ENCODE measurements at places on chromosomes 1 and 21.

DNA sequence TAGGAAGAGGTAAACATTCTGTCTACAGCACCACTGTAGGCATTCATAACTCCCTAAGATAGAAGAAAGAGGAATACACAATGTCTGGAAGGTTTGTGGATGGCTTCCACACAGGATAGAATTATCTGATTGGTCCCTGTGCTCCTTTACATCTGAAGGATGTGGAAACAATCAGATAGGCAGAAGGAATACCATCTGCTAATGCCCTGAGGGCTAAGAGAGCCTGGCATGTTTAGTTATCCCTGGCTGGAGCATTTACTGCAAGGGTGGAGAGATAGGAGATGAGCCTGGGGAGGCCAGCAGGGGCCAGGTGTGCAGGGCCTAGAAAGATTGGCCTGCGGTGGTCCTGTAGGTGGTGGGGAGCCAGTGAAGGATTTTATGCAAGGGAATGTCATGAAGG lies 8.6 kb upstream of the ACBD3 start:
- DNase-seq = no peak

- DNase-seq = no peak
These were observed 31.6 kb upstream of the PPP1R15B start for GRCh38 chr1:204443260-204443619.

DNA sequence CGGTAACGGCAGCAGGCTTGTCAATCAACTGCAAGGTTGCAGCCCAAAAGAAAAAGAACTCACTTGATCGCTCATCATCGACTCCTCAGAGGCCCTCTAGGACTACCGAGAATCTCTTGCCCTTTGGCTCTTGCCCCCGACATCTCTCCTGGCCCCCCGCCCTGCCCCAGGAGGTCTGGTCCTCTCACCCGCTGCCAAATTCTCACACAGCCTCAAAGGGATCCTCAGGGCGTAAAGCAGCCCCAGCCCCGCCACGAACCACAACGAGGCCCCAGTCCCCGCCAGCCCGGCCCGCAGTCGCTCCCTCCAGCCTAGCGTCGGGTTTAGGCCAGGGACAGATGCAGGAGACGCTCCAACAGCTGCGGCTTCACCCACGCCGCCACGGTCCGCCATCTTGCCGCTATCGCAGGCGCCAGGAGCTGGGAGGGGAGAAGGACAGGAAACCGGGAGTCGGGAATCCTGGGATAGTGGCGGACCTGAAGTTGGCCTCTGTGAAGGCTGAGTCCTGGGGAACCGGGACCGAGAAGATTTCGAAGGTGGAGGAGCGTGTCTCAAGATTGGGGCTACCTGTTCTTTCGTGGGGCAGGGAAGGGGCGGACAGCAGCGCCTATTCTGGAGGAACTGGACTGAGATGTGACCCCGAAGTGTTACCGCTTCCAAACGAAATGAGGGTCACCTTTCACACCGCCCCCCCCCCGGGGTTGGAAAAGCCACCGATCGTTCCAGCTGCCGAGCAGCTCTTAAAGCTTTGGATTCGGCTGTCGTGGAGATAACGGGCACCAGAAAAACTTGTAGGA lies at the start of gene ST7L:
ST7L (minus strand) TSS at position 421 of the 797 bp plus-strand sequence; CDS start at position 393, 28 bp downstream.
- peak; percentile 78 for DNase-seq

- DNase-seq = no peak
These were observed at the start of gene ADGRB2 for GRCh38 chr1:31764312-31765040. ADGRB2 (minus strand) TSS chr1:31764340; CDS start chr1:31757221, 7,119 bp downstream.

DNA sequence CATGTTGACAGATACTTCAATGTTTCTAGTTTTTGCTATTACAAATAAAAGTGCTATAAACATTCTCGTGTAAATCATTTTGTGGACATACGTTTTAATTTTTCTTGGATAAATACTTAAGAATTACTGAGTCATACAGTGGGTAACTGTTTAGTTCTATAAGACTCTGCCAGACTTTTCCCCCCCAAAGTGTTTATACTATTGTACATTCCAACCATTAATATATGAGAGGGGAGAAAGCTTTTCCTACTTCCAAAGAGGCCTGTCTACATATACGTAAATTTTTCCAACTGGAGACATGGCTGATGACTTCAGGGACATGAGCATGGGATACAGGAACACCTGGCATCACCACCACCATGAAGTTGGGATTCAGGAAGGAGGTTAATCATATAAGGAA lies 17.0 kb upstream of the REG4 start:
- DNase-seq = no peak

- DNase-seq = no peak
These were observed 187.1 kb downstream of the LMO4 start for GRCh38 chr1:87515781-87516180.

GRCh38 chr1:221900678-221901077 lies 158.8 kb upstream of the DUSP10 start:
- DNase-seq = no peak

DNA sequence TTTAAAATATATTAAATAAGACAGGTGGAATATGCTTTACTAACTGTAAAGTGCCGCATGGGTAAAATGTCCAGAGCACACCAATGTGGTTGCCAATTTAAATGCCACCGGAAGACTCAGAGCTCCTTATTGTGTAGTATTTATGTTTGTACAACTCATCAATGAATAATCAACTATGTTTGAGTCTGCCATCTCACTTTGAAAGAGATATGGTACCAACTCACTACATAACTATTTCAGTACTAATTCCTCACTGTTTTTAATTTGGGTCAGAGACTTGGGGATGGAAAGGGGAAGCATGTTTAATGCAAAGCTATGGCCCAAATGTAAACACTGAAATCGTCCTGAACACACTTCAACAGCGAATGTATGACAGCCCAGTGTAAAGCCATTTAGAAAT lies 144.8 kb downstream of the NR5A2 start:
- DNase-seq = no peak

Measured in left ventricle myocardium inferior (tissue), 1 donor.